ENCODE measurements at places on chromosomes 11 and 22.

DNA sequence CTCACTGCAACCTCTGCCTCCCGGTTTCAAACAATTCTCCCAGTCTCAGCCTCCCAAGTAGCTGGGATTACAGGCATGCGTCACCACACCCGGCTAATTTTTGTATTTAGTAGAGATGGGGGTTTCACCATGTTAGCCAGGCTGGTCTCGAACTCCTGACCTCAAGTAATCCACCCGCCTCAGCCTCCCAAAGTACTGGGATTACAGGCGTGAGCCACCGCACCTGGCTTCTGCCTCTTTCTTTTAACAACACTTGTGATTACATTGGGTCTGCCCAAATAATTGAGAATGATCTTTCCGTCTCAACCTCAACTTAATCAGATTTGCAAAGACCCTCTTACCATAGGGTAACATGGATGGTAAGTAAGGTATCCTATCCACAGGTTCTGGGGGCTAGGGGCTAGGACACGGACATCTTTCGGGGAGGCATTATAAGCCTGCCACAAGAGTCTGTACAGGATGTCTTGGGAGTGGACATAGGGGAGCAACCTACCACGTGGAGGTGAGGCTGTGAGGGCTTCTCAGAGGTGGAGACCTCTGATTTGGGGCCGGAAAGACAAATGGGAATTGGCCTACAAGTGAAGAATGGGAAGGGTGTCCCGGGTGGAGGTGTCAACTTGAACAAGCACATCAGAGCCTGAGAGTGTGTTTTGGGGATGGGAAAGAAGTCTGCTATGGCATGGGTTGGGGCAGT, 2.7 kb upstream of the CBX6 start:
- DNase-seq, result no peak

DNA sequence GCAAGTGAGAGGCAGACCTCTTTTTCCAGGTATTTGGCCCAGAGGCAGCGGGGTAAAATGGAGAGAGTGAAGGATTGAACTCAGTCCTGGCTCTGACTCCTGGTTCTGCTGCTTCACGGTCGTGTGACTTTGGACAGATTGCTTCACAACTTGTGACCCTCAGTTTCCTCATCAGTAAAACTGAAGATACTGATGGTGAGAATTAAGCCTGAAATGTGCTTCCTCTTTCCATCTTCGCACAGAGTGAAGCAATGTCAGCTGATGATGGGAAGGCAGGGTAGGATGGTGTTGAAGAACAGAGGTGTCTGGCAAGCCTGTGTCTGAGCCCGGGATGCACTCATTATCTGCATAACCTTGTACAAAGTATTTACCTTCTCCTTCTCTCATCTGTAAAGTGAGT, 59.0 kb downstream of the UBASH3B start:
- no peak for DNase-seq

GRCh38 chr11:91231226-91231625, 993.4 kb upstream of the FAT3 start:
- DNase-seq, result no peak

- no peak for DNase-seq
Observed at GRCh38 chr11:3879216-3879966, 23.9 kb downstream of the STIM1 start.

- peak; percentile 83 for DNase-seq
Observed at GRCh38 chr11:121351083-121351630, 58.6 kb downstream of the SC5D start.

- peak; percentile 5 for DNase-seq
Observed at GRCh38 chr11:36258730-36259360, 30.4 kb downstream of the COMMD9 start.

DNA sequence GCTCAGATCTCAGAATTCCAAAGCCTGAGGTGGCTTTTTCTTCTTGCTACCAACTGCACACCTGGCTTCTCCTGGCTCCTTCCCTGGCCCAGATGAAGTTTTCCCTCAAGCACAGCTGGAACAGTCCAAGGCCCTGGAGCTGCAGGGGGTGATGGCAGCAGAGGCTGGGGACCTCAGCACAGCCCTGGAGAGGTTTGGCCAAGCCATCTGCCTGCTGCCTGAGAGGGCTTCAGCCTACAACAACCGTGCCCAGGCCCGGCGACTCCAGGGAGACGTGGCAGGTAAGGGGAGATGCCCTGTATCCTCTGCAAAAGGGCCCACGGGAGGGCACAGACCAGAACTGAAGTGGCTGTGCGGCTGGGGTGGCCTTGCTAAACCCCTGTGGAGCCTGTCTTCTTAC, 1.2 kb downstream of the TTC36 start:
- peak; percentile 16 for DNase-seq

GRCh38 chr11:115984228-115984627, 480.0 kb upstream of the CADM1 start:
- DNase-seq, result no peak

GRCh38 chr11:121839781-121840180, 276.2 kb downstream of the BLID start:
- DNase-seq, result no peak

DNA sequence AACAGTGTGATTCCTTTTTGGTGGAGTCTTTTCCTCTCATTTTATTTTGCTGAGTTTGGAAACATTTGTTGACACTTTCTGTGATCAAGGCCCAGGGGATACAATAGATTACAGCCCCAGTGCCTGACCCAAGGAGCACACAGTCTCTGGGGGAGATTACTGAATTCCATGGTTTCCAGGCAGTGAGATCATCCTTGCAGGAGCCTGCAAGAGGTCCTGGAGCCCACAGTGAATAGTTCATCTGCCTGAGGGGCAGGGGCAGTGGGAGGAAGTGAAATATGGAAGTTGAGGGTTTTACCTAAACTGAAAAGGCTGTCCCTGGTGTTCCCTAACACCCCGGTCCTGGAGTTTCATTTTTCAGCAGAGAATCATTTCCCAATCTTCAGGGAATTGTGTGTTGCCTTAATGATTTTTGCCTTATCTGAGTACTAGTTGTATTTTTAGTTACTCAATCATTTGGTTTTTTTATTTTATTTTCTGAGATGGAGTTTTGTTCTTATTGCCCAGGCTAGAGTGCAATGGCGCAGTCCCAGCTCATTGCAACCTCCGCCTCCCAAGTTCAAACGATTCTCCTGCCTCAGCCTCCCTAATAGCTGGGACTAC, 7.7 kb downstream of the CCS start:
- no peak for DNase-seq

- DNase-seq, result no peak
Observed at GRCh38 chr22:38412435-38413084, 42.4 kb downstream of the KCNJ4 start.

DNA sequence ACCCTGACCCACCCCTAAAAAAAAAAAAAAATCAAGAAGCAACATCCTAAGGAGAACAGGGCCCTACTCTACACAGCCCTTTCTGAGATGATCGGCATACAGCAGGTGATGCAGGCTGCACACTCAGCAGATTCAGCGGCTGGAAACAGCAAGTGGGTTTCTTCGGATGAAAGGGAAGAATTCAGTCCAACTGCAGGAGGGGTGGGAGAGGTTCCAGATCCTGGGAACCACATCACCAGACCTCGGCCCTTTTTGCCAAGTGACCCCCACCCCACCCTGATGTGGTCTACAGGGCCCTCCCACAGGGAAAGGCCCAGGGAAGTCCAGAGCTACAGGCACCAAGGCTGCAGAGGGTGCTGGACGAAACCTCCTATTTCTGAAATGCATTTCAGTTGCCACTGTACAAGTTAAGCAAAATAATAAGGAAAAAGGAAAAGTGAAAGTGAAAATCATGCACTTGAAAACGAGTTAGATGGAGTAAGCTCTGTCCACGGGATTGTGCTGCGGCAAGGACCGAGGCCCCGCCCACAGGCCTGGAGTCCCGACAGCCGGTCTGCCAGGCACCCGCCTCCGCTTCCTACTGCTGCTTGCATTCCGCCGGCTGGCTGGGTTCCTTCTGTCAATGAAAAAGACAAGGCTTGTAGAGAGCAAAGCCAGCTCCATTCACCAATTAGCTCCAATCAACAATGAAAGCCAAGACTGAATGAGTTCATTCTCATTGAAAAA, 16.0 kb upstream of the PHLDA2 start:
- DNase-seq, result no peak

DNA sequence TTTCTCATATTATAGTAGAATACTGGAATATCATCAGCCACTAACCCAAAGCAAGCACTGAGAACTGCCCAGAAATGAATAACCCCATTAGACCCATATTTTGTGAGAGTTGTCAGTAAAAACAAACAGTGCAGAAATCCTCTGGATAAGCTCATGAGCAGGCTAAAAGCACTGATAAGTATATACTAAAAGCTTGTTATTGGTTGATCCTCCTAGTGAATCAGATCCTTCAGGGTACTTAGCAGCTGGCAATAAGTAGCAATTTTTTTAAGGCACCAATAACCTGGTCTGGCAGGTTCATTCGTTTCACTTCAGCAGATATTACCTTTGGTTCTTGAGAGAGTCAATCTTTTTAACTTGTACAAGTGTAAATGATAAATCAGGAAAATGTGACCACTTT, 1.2 kb downstream of the NOX4 start:
- no peak for DNase-seq

DNA sequence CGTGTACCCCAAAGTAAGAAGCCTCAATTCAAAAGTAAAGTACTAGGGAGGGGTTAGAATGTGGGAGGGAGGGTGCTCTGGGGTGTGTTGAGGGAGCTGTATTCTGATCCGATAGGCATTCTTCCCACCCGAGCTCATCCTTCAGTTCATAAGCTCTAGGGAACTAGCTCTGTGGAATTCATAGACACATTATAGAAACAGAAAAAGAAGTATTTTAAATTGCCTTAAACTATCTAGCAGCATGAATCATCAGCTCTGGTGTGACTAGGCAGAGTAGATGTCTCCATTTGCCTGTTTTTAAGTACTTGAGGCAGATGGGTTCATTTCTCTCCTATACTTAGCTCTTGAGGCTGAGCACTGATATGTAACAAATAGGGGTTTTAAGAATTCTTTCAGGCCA, 7.3 kb upstream of the SGSM3 start:
- no peak for DNase-seq

GRCh38 chr11:11522591-11522990, 99.2 kb downstream of the GALNT18 start:
- no peak for DNase-seq

DNA sequence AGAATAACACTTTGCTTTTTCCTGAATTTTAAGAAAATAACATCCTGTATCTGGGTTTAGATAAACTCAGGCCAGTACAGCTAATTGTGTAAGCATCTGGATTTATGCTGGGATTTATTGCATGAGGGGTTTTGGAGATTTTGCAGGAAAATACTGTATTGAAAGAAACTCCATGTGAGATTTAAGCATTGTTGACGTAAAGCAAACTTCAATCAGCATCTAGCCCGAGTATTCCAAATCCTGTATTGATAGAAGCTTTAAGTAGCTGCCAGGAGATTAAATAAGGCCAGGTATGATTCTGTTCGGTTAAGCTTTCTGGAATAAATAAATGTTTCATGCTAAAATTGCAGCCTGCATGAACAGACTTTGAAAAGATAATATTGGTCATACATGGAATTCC, 36.3 kb upstream of the LYVE1 start:
- DNase-seq, result no peak

- DNase-seq, result no peak
Observed at GRCh38 chr22:26775394-26775793, 118.0 kb downstream of the MIAT start.

DNA sequence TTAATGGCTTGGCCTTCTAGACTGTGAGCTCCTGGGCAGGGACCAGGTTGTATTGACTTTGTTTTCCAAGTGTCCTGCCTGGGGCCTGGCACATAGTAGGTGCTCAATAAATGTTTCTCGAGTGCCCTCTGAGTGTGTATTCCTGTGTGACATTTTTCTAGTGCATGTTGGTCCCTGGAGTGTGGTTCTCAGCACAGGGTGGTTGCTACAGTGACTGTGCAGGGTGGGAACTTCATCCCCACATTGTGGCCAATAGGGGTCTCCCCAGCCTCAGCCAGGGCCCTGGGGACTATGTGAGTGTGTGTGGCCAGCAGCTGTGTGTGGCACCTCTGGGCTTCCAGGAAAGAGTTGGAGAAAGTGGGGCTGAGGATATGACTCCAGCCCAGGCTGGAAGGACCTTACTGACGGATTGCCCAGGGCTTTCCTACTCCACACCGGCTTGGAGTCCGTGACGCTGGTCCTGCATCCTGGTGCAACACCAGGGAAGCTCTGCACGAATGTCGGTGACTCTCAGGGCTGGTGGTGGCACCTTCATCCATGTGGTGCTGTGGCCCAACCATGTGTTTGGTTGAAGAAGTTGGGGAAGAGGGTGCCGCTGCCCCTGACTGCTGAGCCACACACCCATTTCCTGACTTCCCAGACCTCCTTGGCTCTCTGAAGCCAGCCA, 9.0 kb upstream of the MARK2 start:
- DNase-seq, result no peak

DNA sequence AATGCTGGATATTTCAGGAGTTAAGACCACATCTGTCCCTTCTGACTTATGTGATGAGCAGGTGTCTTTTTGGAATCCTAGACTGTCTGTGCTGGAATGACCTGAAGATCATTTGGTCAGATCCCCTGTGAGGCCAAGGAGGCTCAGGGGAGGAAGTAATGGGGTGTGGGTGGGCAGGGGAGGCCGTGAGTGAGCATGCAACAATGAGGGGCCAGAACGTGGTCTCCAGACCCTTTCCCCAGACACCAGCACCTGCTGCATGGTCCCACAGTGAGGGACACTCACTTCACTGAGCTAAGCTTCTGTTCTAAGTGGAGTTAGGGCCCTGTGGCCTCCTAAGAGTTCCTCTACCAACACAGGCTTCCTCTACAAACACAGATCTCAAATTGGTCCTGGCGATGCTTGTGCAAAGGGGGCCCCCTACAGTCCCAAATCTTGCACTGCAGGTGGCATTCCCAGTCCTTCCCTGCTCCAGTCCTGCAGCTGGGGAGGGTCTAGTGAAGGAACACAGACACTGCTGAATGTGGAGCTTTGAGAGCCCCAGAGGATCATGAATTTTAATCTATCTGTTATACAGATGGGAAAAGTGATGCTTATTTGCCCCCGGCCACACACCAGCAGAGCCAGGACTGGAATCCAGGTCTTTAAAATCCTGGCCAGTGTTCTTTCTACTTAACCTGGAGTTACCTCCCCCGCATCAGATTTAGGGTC, 7.4 kb downstream of the USP2 start:
- peak; percentile 72 for DNase-seq

DNA sequence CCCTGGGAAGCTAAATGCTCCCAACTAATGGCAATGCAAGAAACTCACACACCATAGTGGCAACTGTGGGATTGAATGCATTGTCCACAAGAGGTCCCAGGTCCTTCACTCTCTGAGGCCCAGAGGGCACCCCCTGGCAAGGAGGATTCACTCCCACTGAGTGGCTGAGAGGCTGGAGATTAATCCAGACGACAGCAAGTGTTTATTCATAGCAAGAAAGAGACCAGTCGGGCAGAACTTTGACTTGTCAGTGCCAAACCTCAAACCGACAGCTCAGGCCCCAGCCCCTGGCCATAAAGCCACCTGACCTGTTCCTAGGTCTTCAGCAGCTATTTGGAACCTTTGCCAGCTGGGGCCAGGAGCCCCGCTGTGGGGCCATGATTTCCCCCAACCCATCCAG, 54.5 kb upstream of the MPEG1 start:
- DNase-seq, result no peak

- DNase-seq, result no peak
Observed at GRCh38 chr11:69075421-69076128, 26.8 kb downstream of the TPCN2 start.

Data from DMS79 (cell line).